ENCODE measurements at places on chromosomes 6 and 20.

DNA sequence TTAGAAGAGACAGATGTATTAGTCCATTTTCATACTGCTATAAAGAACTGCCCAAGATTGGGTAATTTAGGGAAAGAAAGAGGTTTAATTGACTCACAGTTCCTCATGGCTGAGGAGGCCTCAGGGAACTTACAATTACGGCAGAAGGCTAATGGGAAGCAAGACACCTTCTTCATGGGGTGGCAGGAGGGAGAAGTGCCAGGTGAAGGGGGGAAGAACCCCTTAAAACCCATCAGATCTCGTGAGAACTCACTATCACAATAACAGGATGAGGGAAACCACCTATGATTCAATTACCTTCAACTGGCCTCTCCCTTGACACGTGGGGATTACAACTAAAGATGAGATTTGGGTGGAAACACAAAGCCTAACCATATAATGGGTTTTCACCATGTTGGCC, 28.9 kb upstream of the PNRC1 start:
- no peak for DNase-seq

DNA sequence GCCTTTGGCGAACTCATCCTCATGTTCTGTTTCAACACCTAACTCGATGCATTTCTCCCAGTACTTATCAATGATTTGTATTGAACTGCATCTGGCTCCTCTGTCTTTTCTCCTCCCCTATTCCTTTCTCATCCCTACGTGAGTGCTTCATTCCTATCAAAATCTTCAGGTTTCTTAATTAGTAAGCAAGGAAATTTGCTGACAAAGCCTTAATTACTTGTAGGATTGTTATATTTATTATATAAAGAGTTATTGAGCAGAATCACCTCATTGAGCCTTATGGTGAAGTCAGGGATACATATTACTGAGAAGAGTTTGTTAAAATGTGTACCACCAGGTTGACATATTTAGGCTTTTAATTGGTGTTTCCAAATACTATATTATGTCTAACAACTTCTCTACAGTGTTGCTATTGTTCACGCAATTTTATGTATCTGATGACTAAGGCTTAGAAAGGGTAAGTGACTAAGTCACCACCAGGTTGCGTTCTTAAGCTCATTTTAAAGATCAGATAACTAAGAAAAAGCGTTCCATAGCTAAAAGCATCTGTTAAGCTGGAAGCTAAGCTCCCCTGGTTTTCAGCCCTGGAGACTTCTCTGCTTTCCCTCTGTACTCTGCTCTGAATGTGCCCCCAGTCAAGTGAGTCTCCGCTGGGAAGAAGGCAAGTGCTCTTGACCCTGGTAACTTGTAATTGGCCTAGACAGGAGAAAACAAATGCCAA, 18.9 kb downstream of the SCGN start:
- DNase-seq = no peak

DNA sequence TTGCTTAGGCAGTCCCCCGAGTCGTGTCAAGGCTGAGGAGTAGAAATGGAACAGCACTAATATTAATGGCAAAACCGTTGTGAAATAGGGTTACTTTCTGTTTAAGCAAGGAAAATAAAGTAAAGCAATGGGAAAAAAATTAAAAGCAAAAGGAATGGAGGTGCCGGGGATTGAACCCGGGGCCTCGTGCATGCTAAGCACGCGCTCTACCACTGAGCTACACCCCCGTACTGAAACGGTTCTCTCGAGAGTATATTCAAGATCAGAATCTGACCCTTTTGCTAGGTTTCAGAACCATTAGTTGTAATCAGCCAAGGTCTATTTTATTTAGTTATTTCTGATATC, 85.5 kb downstream of the TRIM27 start:
- DNase-seq = no peak

GRCh38 chr6:42125663-42126062, 16.8 kb downstream of the C6orf132 start:
- no peak for DNase-seq

Data from coronary artery (tissue), 2 donors.